Fibroblast of skin of abdomen (primary cell): ENCODE measurements at places on chromosomes 16 and 17.

DNA sequence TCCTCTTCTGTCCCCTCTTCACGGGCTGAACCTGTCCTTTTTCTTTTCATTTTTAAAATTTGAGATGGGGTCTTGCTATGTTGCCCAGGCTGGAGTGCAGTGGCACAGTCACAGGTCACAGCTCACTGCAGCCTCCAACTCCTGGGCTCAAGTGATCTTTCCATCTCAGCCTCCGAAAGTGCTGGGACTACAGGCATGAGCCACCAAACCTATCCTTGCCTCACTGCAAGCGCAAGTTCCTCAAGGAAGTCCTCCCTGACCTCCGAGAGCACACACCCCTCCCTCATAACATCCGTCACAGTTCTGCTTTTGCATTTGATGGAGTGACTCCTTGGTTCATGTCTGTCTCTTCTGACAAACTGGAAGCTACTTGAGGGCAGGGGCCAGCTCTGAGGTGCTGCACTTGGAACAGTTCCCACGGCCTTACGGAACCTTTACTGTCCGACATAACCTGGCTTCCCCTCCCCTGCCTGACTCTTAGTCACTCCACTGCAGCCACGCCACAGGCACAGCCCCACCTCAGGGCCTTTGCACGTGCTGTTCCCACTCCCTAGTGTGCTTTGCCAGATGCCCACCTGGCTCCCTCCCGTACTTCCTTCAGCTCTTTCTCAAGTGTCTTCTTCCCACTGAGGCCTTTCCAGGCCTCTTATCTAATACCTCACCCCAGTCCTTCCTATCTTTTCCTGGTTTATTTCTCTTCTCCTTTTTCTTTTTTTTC is 4.4 kb downstream of the TBX6 start:
- no peak for DNase-seq

DNA sequence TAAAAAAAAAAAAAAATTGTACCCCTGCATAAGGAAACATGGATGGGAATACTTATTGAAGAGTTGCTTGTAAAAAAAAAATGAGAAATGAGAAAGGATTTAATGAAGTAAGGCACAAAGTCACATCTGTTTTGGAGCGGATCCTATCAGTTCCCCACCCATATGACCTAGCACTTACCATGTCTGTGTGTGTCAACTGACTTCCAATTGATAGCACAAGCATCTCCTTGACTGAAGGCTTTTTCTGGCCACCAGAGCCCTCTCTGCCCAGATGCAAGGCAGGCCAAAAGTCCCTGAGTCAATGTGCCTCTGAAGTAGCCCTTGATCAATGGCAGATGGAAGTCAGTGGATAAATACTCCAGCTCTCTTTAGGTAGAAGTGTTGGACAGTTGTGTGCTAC is 13.4 kb upstream of the NLK start:
- DNase-seq, result no peak

GRCh38 chr16:27529962-27530361 is 19.8 kb downstream of the GTF3C1 start:
- DNase-seq, result peak; percentile 91

DNA sequence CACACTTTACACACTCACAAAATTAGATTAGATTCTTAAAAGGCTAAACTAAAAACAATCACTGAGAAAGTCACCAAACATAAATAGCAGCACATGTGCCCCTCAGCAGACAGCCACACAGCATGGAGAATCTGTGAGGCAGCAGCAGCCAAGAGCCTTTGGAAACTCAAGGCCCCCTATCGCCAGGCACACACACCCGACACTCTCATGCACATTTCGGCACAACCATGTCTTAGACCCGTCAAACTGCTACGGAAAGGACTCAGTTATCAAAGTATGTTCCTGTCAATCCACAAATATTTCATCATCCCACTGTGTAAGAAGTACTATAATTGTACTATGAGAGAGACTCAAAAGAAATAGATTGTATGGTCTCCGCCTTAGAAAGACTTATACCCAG is 20.9 kb downstream of the UBE2O start:
- no peak for DNase-seq

DNA sequence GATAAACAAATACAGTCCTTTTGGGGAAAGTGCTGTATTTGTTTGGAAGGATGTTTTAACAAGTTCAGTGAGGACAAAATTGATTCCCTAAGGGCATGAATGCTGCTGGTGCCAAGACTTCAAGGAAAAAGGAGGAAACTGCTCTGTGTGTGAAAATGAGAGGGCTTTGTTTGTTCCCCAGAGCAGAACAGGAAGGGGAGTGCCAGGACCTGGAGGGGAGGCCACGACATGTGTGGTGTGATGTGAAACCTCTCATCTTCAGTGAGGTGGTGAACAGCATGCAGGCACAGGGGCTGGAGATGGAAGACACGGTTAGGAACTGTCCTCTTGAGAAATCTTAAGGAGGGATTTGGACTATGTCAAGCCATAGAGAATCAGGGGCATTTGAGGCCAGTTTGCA is 46.6 kb upstream of the GRIN2A start:
- DNase-seq, result no peak
